Activated T-helper 9 cell treated with anti-CD3 and anti-CD28 coated beads, Interleukin-2, amount 50 U/mL, for 16 hours (primary cell): ENCODE measurements at places on chromosomes 3 and 15.

- DNase-seq: no peak
Measured at GRCh38 chr3:150215616-150216015, 192.5 kb upstream of the TSC22D2 start.

GRCh38 chr3:44104668-44105321 lies 136.9 kb upstream of the TOPAZ1 start:
- peak; percentile 10 for DNase-seq

DNA sequence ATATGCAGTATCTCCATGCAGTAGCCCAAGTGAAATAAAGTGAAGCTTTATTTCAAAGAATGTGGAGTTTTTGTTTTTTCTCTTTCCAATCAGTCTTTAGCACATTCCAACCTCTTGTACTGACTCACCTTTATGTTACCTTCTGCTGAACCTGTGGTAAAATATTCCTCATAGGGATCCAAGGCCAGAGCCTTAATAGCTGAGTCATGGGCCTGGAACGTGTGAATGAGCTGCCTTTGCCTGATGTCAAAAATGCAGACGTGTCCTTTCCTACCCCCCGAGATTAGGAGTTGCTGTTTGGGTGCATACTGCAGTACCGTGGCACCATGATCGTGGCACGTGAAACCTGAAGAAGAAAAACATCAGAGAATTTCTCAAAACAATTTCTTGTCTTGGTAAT lies 108.5 kb downstream of the GLDN start:
- no peak for DNase-seq

DNA sequence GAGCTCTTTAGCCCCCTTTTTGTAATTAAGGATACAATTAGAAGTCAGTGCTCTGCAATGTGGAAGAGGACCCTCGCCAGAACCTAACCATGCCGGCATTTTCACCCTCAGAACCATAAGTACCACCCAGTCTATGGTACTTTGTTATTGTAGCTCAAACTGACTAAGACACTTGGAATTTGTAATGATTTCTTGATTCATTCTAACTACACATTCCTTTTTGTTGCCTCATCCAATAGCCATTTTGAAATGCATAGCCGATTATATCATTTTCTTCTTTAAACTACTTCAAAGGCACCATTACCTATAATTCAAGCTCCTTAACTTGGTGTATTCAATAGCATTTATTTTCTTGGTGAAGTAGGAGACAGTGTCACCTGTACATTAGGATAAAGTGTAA lies 61.4 kb downstream of the GLB1 start:
- DNase-seq: no peak

GRCh38 chr15:59230531-59231055 lies 23.9 kb downstream of the LDHAL6B start:
- DNase-seq: no peak
